ENCODE measurements at places on chromosomes 12 and 14.
A peak's percentile ranks its signal among the peaks of the same experiment; 100 is the strongest.

- peak; percentile 24 for DNase-seq
These were observed 381.1 kb downstream of the SEC23A start for GRCh38 chr14:38721822-38722431.

DNA sequence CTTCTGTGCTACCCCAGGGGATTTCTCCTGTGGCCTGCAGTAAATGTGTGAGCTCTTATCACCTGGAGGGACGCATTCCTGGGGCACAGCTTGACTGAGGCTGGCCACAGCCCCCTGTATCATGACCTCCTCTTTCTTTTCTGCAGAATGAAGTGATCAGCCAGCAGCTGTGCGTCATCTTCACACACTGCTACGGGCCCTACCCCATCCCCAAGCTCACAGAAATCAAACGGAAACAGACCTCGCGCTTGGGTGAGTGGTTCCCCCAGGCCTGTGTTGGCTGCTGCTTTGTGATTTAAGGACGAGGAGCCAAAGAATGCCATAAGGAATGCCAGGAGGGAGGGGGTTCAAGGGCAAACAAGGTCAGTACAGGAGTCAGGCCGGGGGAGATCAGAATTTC lies 50.5 kb upstream of the PWP1 start:
- DNase-seq: no peak

- no peak for DNase-seq
These were observed 178.6 kb downstream of the PRKCH start for GRCh38 chr14:61499991-61500390.

DNA sequence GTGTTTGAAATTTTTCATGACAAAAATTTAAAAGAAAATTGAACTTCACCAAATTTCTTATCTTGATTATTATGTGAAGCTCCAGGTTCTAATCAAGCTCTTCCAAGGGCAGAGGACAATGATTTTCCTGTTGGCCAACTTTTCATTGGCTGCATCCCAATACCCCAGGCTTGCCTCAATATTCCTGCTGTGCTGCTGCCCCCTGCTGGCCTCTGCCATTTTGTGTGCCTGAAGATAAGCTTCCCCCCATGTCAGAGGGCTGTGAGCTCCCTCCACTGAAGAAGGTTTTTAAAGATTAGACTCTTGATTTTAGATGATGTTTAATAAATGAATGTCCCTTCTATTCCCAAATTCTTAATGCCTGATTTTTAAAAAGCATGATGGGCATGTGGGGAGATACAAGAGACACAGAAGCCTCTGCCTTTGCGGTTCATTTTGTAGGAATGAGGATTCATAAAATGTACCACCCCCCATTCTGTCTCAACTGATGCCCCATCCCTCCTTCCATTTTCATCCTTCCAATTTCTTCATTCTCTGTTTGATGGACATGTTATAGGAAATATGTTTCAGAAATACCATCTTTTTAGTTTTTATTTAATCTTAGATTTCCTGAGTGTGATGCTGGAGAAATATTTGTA lies 76.7 kb upstream of the RGS6 start:
- DNase-seq: peak; percentile 29

DNA sequence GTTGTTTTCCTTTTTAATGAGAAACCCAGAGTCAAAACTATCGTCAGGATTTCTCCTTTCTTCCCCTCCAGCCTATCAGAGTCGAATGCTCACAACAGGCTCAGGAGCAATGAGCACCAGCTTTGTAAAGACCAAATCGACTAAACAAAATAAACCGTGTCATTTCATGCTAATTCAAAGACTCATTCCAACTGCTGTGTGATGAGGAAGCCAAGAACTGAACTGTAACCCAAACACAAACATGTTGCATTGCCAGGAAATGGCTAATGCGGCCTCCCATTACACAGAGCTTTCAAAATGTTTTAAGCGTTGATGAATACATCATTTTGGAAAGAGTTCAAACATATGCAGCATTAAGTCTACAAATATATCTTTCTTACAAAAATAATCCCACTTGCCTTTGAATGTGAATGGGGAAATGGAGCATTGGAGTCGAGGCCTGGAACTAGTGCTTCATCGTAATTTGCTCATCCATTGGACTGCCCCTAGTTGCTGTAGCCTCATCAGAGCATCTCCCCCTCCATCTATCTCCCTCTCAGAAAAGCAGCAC lies 349.5 kb downstream of the GXYLT1 start:
- no peak for DNase-seq

DNA sequence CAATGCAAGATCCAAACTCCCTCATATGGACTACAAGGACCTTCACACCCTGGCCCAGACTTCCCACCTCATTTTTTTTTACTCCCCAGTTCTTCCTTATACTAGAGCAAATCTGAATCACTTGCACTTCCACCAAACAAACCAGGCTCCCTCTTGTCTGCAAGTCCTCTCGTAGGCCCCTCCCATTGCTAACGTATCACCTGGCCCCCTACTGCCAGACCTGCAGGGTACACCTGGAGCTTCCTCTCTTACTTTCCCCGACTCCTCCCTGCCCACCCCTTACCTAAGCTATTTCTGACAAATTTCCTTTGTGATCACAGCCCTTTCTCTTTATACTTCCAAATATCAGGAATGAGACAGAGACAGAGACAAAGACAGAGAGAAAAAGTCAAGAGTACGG lies 463.9 kb downstream of the GALC start:
- no peak for DNase-seq

GRCh38 chr14:105447651-105448640 lies 26.7 kb upstream of the CRIP2 start:
- DNase-seq: no peak

DNA sequence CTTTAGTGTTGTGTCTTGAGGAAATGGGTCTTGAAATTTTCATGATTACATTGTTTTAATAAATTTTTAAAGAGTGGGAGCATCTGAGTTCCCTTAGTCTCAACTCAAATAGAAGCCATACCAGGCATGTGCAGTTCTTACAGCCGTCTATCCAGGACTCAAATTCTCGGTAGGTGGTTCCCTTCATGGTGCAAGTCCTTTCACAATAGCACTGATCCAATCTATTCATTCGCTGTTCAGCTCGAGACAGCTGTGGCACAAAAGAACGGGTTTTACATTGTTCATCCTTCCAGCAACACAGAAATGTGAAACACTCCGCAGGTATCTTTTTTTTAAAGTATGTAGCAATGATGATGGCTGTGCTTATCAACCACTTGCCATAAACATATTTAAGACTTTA lies 100.2 kb downstream of the NELL2 start:
- no peak for DNase-seq

DNA sequence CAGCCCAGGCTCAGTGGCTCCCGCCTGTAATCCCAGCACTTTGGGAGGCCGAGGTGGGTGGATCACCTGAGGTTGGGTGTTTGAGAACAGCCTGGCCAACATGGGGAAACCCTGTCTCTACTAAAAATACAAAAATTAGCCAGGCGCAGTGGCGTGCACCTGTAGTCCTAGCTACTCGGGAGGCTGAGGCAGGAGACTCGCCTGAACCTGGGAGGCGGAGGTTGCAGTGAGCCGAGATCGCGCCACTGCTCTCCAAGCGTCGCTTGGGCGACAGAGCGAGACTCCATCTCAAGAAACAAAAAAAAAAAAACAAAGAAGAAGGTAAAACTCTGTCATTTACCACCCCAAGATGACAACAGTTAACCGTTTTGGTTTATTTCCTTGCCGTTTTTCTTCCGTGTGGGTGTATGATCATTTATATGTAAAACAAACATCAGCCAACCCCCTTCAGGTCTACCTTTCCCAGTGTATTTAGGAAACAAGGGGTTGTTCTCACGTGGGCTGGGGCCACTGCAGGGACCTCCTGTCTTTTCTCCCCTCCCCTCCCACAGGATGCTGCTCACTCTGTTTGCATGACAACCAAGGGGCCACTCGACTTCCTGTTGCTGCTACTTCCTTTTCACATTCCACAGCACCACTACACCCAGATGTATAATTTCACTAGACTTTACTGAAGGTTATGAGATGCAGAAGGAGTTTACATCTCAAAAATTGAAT lies 13.6 kb downstream of the TTC9 start:
- peak; percentile 83 for DNase-seq

GRCh38 chr12:108751821-108752220 lies 20.5 kb upstream of the CORO1C start:
- no peak for DNase-seq

DNA sequence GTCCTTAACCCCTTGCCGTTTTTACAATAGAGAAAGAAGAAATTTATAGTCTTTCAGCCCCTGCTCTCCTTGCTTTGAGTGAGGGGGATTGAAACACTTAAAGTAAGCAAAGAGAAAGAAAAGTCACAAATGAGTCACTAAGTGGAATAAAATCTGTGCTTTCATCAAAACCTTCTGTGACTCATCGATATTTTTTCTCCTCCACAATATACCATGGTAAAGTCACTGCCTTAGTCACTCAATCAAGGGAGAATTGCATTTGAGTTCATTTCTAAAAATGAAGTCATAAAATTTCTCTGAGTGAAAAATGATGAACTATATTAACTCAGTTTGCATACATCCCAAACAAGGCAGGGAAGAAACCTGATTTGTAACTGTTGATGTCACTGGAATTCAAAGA lies 470.3 kb downstream of the FOXG1 start:
- DNase-seq: no peak

GRCh38 chr12:69383074-69383473 lies 23.5 kb downstream of the YEATS4 start:
- DNase-seq: no peak

- DNase-seq: no peak
These were observed 690.5 kb downstream of the C12orf50 start for GRCh38 chr12:87338681-87339080.

DNA sequence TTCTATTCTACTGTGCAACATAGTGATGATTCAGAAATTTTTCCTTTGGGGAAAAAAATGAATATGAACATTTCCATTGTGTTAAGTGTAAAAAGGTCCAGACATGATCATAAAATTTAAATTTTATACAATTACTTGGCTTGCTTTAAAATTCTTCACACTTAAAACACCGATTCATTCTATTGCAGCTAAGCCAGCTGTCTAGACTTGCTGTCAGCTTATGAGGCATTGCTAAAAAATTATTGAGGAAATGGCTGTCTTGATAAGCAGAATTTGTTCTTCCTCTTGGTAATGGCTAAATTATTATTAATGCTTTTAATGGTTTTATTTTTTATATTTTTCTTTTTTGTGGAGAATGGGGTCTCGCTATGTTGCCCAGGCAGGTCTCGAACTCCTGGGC lies 1.8 kb downstream of the LYSET start:
- no peak for DNase-seq

DNA sequence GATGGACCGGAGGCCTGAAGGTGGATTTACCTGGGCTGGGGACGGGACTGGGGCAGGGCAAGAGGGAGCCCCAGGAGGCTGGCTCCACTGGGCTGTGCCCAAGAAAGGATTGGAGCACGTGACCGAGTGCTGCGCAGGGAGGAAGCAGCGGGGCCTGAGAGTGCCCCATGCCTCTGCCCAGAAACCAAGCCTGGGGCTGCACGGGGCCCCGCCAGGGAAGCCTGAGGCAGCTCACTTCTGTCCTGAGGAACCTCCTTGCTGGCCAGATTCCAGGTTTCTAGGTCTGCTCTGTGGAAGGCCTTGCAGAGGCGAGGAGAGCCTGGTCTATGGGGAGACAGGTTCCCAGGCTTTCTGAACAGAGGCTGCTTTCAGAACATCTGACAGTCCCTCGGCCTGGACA lies 10.4 kb downstream of the NGB start:
- DNase-seq: no peak

- DNase-seq: no peak
These were observed 6.9 kb upstream of the IFI27 start for GRCh38 chr14:94103554-94104150.

DNA sequence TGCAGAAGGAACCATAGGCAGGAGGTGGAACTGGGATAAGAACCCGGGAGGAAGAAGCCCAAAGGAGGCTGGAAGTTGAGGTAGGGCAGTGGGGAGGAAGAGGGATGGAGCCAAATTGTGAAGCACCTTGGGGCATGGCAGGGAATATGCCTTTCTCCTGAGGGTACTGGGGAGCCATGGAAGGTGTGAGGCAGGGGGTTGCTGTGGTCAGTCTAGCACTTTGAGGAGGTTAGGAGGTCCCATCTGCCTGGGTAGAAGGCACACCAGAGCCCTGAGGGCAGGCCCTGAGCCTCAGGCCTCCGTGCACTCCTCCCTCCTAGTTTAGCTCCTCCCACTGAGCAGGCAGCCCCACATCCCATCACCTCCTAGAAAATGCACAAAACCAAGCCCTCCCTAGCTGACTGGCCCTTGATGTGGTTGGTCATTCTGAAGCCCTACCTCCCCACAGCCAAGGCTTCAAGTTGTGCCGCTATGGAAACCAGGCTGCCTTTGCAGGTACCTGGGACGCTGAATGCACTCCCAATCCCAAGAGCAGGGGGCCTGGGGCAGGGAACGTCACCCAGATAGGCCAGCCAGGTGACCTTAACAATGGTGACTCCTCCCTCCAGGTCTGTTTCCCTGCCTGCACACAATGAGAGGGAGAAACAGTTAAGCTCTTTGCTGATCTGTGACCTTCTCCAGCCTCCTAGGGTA lies 15.1 kb downstream of the PHETA1 start:
- no peak for DNase-seq

DNA sequence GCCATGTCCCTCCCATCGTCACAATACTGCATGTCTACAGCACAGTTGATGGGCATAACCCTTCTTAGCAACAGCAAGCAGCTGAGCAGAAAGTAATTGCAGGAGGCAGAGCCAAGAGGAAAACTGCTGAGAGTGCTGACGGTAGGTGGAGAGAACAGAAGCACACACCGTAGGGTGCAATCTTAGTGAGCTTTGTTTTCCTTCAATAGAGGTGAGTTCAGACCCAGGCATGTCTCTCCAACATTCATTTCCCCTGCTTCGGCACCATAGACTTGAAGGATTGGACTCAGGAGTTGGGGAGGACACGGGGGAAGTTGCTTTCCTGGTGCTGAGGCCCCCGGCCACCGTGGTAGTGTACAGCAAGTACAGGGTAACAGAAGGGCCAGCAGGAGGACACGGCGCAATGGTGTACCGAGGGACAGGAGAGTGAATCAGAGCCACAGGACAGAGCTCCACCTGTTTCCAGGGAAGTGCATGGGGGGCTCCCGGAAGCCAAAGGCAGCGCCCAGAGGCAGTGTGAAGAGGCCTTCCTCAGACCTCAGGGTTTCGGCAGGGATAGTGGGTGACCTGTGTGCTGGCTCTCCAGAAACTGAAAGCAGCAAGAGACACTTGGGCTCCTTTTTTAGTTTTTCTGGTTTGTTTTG lies 36.3 kb upstream of the SINHCAF start:
- no peak for DNase-seq

DNA sequence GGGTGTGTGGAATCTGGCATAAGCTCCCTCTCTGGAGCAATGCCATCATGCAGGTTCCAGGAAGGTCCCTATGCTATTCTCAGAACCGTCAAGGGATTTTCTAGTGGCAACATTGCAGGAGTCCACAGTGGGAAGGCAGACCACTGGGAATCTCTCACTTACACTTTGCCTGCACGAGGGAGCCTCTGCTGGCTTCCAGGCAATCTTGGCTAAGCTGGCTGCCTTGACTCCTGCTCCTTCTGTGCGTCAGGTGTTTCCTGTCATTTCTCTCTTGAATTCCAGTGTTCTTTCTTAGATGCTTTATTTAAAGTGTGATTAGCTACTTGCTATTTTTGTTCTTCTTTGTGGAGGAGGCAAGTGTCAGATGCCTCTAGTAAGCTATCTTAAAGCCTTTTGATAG lies 414.0 kb upstream of the ATP2B1 start:
- no peak for DNase-seq
